Right atrium auricular region (tissue), 2 donors: ENCODE measurements at places on chromosomes 1 and 21. TPM values are rescaled to one million over a fixed set of nuclear protein-coding genes. Genes with fewer than 3 reads are reported as not detected.
A peak's percentile ranks its signal among the peaks of the same experiment; 100 is the strongest.

FAM78B gene
- total RNA-seq, result 2.9 TPM

- DNase-seq, result no peak
These were observed 89.3 kb downstream of the SIM2 start for GRCh38 chr21:36788120-36788638.

SPRR1A gene
- total RNA-seq, result not detected

GRCh38 chr1:66262208-66262963 lies 271.6 kb upstream of the SGIP1 start:
- DNase-seq, result no peak

DNA sequence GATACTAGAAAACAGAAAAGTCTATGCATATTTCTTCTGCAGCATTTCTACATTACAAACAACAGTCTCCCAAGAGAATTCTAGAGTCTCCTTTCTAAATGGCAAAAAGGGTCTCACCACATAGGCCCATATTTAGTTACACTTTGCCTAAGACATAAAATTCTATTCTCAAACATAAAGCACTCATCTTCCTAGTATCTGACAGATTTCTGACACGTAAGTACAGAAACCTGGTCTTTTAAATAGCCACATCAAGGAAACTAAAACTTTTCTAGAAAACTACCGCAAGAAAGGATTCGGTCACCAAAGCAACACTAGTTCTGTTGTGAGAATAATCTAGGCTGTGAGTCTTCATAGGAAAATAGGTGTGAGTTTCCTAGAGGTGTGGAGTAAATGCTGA lies 33.6 kb upstream of the CTSK start:
- no peak for DNase-seq

GRCh38 chr21:25891596-25891995 lies 156.8 kb downstream of the GABPA start:
- DNase-seq, result no peak

DNA sequence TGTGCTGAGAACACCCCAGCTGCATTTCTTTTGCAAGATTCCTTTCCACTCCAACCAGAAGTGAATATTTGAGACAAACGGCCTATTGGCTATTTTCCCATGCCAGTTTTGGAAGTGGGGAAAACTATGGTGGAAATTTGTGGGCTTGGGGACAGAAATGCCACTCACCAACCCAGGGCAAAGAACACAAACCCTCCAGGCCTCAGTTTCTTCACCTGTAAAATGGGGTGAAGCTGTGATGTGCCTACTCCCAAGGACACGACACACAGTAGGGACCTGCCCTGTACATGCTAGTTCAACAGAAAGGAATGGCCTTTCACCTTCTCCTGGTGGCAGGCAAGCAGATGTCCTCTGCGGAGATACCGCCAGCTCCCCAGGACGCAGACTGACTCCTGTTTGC lies 46.5 kb downstream of the SIM2 start:
- no peak for DNase-seq

GRCh38 chr21:15277466-15277865 lies 212.7 kb upstream of the NRIP1 start:
- DNase-seq, result no peak

DNA sequence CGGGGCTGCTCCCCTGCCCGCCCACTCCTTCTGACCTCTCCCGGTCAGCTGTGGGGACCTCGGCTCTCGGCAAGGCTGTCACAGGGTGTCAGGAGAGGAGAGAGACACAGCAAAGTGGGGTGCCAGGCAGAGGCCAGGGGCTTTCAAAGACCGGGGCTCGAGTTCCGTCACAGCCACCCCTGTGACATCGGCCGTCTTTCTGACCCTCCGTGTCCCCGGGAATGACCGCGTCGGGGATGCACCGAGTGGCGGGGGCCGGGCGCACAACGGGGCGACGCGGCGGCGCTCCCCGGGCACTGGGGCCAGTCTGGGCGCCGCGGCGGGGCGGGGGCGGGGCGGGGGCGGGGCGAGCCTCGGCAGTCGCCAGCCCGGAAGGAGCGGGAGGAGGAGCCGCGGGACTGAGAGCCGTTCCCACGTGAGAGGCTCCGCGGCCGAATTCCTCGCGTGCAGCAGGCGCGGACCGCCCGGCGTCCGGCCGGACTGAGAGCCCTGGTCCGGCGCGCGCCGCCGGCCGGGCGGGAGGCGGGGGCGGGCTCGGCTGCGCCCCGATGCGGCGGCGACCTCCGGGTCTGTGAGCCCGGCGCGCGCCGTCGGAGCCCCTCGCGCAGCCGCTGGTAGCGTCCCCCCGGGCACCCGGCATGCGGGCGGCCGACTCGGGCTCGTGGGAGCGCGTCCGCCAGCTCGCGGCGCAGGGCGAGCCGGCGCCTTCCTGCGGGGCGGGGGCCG lies 229.7 kb upstream of the TMEM51 start:
- peak; percentile 73 for DNase-seq

DNA sequence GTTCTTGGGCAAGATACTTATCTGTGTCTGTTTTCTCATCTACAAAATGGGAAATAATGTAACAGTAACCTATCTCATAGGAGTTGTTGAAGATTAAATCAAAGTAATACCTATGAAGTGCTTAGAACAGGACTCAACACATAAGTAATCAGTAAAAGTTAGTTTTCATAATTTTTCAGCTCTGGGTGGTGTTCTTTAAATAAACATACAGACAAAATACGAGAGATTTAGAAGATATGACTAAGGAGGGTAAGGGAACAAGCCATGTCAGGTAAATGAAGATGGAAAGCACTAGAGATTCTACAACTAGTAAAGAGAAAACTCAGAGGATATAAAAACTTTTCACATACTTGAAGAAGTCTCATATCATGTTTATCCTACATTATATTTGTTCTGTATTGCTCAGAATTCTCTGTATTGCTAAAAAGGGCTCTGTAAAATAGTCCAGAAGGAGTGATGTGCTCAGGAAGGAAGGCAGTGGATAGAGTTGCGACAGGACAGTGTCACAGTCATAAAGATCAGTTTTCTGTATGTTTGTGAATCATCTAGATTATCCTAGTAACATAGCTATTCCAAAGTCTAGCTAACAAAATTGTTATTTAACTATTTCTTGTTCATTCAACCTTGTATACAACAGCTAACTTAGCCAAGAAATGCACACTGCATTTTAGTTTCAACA lies 16.0 kb downstream of the LIN9 start:
- DNase-seq, result no peak

DNA sequence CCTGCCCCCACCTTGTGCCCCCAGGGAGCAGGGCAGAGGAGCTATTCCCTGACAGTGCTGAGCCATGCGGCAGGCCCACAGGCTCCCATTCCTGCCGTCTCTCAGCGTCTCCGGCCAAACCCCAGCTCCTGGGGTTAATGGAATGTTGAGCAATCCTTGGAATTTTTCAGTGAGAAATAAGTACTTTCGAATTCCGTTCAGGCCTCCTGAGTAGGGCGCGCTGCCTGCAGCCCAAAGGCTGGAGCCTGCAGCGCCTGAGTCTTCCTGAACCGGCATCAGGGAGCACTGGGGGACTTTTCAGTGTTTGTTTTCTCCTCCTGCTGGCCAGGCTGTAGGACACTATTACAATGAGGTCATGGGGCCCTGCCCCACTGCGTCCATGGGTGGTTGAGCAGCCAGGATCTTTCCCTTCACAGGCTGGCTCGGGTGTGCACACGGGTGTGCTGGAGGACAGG lies 33.3 kb upstream of the CSF1 start:
- peak; percentile 84 for DNase-seq

PIGR gene
- total RNA-seq, result not detected

DNA sequence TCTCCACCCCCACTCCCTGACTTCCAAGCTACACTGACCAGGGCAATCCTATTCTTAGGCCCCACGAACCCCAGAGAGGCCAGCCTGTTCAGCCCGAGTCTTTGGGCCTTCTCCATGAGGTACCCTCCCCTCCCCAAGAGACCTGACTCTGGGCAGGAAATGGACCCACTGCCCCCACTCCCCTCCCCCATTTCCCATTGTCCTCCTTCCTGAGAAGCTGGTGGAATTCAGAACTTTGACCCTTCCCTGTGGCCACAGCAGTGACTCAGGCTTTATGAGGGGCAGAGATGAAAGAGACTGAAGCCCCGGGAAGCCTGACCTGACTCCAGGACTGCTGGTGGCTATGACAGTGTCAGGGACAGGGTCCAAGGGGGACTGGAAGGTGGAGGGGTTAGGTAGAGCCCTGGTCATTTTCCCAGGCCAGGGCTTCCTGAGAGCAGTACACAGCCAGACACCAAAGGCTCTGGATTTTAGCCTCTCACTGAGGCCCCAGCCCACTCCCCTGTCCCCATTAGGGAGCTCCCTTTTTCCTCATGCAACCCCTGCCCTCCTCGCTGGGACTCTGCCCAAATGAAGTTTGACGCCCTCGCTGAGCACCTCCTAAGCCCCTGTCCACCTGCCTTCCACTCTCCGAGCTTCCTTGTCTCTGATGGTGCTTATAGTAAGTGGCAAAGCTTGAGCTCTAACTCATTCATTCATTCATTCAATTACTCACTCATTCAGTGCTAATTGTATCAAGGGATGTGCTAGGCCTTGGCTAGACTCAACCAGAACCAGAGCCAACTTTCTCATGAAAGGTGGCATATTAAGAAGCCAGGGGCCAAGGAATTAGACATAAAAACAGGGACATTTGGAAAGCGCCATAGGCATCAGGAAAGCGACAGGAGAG lies 3.0 kb downstream of the CRYBG2 start:
- no peak for DNase-seq

DNA sequence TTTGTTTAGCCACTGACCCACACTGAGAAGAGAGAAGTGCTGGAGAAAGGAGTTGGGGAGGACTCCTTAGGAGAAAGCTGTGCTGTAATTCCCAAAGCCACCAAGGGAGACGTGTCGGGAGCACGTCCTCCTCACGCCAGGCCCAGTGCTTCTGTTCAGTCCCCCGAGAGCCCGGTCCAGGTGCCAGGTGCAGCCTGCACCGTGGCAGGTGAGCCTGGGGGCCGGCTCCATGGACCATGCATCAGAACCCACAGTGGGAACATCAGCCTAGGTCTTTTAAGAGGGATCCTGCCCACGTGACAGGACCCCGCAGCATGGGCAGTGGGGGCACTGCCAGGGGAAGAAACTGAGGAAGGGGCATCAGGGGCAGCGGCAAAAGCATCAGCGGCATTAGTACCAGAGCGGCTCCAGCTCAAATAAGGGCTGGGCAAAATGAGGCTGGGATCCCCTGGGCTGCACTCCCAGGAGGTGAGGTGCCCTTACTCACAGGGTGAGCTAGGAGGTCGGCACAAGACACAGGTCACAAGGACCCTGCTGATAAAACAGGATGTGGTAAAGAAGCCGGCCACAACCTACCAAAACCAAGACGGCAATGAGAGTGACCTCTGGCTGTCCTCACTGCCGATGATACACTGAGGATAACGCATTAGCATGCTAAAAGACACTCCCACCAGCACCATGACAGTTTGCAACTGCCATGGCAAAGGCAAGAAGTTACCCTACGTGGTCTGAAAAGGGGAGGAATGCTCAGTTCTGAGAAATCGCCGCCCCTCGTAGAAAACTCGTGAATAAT lies 24.6 kb upstream of the PRDM15 start:
- DNase-seq, result no peak

MPZ gene
- total RNA-seq, result 1.7 TPM

GPR161 gene
- 3.2 TPM for total RNA-seq

DNA sequence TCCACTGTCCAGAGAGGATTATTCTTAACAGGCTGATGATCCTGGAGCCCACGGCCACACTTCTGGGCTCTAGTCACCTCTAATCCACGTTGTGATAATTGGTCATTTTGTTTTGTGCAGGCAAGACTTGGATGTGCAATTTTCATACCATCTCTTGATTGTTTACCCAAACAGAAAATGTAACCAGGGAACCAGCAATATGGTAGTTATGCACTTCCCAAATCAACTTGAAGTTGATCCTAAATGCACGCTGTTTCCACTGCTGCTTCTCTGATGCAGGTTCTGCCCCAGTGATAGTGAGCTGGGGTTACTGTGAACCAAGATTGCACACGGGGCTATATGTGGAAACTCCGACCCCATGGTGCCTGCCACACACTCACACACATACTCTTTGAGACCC lies 14.7 kb upstream of the KCNJ15 start:
- DNase-seq, result no peak

CFAP141 gene
- total RNA-seq, result not detected

ANKRD65 gene
- total RNA-seq, result 2.4 TPM

TNN gene
- 0.63 TPM for total RNA-seq

DNA sequence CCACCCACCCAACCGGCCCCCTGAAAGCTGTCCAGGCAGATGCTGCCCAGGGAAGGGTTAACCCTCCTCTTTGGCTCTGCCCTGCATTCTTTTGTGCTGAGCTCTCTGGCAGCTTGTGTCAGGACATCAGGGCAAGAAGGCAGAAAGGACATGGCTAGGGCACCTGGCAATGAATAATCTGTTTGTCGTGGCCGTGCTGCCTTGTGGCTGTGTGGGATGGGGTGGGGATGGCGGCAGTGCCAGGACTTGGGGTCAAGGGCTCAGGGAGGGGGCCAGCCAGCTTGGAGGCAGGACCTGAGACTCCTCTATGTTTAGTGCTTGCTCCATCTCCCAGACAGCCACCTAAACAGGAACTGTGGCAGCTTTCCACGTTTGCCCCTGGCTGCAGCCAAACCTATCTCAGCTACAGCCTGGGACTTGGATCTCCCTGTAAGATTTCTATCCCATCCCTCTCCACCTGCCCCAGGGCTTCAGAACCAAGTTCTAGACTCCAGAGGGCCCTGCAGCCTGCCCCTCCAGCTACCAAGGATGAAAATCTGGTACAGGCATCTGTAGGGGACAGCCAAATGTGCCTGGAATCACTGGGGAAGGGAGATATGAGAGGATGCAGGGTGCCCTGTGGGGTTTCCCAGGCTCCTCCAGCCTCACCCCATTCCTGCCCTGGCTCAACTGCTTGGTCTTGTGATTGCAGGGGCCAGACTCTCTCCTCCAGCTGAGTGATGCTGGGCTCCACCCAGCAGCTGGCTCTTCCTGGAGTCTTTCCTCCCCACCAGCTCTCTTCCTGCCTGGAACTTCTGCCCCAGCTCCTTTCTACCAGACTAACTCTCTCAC lies 9.6 kb upstream of the GPR37L1 start:
- no peak for DNase-seq

DNA sequence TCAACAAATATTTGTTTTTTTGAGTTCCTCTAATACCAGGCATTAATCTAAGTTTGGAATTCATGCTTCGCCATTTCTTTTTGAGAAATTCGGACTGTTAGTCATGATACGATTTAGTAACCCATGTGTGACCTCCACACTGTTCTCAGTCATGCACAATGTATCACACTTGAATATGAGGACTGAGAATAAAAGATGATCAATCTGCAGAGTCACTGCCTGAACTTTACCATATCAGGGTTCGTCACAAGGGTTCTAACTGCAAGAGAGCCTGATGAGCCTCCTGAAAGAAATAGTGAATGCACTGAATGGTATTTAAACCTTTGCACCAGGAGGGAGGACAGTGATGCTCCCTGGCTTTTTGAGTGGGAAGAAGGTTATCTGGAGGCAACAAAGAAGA lies 10.9 kb upstream of the FASLG start:
- DNase-seq, result no peak

CR1L gene
- not detected for total RNA-seq

- peak; percentile 55 for DNase-seq
These were observed 57.1 kb downstream of the WNT9A start for GRCh38 chr1:227890451-227891222.

HES3 gene
- total RNA-seq, result not detected

- DNase-seq, result no peak
These were observed 38.0 kb downstream of the CD58 start for GRCh38 chr1:116532671-116533428.

- DNase-seq, result no peak
These were observed 5.0 kb downstream of the C4BPA start for GRCh38 chr1:207109004-207109403.
